MV-4-11 (cell line): ENCODE measurements at places on chromosomes 2 and 18.

DNA sequence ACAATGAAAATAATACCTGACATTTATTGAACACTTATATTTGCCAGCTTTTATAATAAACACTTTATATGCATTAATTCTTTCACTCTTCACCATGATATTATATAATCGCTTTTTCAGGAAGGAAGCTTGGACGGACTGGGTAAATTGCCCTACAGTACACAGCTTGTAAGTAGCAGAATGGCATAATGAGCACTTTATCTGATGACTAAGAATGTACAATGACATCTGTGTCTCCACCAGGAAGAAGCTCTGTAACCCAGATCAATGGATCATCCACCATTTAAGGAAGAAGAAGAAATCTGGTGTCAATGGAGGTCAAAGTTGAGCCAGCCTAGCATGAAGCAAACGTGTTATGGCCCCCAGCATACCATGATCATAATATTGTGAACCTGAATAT lies 444.0 kb upstream of the SPHKAP start:
- DNase-seq = no peak

DNA sequence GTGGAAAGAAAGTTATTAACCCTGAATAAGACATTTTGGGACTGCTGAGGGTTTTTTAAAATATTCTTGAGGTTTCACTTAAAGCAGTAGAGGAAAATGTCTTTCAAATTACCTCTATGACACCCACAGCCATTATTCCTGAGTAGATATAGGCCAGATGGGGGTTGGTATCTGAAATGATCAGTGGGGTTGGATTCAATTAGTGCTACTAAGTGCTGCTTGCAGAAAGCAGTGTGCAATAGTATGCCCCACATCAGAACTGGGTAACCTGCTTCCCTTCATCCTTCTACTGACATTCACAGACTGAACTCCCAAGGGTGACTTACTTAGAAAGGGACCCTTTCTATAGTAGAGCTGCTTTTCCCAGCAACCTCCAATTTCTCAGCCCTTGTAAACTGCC lies 7.3 kb upstream of the ETAA1 start:
- DNase-seq = no peak

DNA sequence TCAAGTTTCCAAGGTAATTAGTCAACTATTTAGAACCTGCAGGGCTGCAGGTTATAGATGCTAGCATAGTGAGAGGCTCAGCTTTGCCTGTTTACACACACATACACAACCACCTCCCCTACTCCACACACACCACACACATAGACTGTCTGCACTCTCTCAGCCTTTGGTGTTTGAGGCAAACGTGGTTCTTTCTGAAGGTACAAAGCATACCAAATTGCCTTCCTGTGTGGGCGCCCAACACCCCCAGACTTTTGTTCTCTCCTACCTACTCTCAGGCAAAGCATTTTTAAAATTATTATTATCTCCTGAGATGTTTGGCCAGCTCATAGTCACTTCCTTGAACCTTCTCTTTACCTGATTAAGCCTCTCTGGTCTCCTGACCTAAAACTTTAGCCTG lies 44.9 kb downstream of the MYO3B start:
- DNase-seq = no peak

- no peak for DNase-seq
Observed at GRCh38 chr2:237242091-237242536, 156.4 kb downstream of the COPS8 start.

- no peak for DNase-seq
Observed at GRCh38 chr18:63736876-63737275, 34.1 kb downstream of the SERPINB11 start.

DNA sequence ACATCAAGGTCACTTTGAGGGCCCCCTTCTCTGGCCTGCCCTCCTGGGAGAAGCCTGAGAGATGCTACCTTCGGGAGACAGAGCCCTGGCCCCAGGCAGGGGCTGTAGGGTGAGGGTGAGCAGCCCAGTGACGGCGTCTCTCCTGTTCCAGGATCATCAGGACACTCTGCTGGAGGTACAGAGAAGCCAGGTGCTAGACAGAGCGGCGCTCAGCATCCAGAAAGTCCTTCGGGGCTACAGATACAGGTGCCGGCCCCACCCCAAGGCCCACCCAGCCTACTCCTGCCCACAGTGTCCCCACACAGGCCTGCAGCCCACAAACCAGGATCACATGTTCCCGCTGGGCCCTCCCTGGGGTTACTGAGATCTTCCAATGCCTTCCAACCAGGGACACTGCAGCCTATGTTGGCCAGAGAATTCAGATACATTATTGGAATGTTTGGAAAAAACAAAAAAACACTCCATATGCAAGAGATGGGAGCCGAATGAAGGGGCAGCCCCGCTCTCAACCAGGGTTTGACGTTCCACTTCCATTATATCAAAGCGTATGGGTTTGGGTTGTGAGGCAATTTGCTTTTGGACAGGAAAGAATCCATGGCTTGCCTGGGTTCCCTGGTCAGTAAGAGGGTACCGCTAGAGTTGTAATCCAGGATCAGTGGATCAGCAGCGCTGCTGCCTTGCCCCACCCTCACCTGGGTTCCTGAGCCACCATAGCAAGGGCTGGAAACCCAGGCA lies 49.5 kb upstream of the GPR17 start:
- no peak for DNase-seq

DNA sequence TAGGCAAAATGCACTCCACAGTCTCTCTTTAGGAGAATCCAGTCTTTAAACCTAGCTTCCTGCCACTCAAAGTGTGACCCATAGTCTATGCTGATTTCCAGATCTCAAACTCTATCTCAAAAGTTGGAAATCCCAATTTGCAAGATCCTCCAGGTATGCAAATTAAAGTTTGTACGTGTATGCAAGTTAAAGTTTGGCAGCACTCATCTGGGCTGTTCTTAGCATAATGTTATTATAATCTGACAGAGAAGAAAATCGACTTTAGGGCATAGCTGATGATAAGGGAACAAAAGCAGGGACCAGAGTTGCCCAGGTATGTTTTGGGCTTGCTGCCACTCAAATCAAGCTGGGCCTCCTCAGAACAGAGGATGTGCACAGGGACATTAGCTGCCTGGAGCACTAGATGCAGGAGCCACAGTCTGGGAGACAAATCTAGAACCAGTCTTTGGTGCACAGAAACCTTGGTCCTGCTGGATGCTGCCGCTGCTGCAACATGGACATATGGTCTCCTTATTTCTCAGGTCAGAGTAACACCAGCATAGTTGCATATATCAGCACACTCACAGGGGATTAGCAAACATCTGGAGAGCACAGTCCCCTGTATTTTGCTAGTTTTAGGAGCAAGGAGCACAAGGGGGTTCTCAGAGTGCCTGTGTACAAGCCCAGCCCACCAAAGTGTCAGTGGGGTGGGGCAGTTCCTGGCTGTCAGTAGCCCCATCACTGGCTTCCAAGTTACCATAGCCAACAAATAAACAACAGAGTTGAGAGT lies 242.6 kb downstream of the TTC32 start:
- no peak for DNase-seq
